ENCODE measurements at places on chromosomes 11 and 22. TPM values are rescaled to one million over a fixed set of nuclear protein-coding genes. Genes with fewer than 3 reads are reported as not detected.

TECTA gene
- total RNA-seq: 0.09 TPM

POLR2L gene
- total RNA-seq: 101 TPM

GRCh38 chr11:9858218-9858617 lies 194.3 kb downstream of the SWAP70 start:
- no peak for DNase-seq

- DNase-seq: no peak
These were observed 4.2 kb downstream of the TCIRG1 start for GRCh38 chr11:68043029-68043348.

DNA sequence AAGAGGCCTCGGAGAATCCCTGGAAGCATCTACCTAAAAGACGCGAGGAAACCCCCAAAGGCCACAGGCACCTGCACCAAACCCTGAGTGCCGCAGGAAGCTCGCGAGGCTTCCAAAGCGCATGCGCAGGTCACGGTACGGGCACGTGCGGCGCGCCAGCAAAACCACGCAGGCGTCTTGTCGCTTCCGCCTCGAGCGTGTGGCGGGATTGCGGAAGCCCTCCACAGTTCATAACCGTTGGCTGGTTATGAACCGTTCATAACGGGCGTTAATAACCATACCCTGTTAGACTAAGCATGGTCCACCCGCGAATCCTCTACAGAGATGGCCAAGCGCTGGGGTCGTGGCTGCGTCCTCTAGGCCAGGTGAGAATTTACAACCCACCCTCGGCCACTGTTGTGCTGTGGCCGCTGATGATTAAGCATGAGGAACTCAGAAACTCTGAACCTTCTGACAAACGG lies 46.4 kb downstream of the MORC2 start:
- peak; percentile 81 for DNase-seq

ZBTB16 gene
- total RNA-seq: 2.9 TPM

DNA sequence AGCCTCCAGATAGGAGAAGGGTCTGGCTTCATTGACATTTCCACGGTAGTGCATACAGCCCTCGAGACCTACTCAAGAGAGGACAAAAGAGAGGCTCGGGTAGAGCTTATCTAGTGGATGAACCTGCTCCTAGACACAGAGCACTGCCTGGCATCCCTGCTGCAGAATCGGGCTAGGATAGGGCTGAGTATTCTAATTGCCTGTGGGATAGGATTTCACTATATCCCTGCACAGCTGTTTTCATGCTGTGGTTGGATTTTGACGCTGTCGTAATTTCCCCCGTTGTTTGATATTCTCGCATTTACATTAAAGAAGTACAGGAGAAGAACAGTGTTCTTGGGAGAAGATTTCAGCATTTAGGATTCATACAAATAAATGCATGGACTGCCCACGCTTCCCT lies 107.8 kb downstream of the KIRREL3 start:
- DNase-seq: no peak

- DNase-seq: no peak
These were observed 45.5 kb upstream of the ME3 start for GRCh38 chr11:86717817-86718501.

DNA sequence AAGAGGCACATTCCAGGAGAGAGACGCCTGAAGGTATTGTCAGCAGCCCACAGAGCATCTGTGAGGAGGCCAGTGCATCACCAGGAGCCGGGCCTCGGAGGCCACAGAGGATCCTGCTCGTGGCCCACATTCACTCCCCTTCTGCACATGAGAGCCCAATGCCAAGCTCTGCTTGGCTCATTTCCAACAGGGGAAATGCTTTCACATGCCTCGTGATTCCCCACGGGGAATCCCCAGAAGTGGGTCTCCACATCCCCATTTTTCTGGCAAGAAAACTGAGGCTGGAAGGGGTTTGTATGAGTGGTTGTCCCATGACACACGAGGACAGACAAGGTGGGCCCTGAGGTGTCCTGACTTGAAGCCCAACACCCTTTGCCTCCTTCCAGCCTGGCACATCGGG lies 34.4 kb downstream of the TP53I11 start:
- no peak for DNase-seq

DNA sequence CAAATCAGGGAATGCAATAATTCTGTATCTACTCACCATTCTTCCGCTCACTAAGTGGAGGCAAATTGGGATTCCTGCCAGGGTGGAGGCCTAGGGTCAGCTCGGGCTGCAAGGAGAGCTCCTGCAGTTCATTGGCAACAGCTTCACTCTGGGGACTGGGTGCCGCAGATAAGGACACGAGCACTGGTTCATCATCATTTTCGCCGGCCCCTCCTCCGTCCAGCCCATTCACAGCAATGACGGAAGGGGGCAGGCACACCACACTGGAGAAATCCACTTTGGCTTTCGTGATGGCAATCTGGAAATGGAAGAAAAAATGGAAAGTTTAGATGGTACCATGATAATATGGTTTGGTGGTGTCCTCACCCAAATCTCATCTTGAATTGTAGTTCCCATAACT lies 84.4 kb downstream of the MRTFA start:
- no peak for DNase-seq

MYO7A gene
- 0.30 TPM for total RNA-seq

SPDYC gene
- not detected for total RNA-seq

- no peak for DNase-seq
These were observed 81.3 kb upstream of the LINC01488 start for GRCh38 chr11:69400140-69400539.

USH1C gene
- total RNA-seq: not detected

INPP5J gene
- 0.18 TPM for total RNA-seq

DNA sequence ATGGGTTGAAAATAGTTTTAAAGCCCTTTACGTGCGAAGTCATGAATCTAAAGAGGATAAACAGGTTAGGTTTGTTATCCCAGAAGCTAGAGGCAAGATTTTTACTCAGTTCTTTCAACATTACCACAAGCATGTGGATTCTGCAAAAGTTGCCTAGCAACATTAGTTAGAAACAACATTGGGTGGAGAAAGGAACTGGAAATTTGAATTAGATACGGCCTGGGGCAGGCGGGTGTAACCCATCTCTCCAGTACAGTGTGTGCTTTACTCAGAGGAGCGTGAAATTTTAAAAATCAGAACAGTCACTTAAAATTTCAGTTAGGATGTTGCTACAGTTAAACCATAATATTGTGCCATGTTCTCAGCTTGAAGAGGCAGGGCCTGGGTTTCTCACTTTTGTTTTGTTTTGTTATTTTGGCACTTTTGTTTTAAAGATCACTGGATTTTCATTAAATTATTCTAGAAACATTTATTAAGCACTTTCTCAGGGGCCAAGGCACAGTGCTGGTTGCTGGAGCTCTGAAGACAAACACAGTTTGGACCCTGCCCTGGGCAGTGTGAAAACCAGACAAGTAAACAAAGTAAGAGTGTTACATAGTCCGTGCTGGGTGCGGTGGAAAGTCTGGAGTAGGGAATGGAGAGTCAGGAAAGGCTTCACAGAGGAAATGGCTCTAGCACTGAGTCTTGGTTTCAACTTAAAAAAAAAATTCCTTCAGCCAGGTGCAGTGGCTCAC lies 4.4 kb upstream of the WEE1 start:
- no peak for DNase-seq

- DNase-seq: no peak
These were observed 20.4 kb downstream of the FBXO7 start for GRCh38 chr22:32494971-32495370.

GRCh38 chr11:19395050-19395449 lies 154.3 kb upstream of the E2F8 start:
- no peak for DNase-seq

SLC43A1 gene
- 27.6 TPM for total RNA-seq

MS4A7 gene
- total RNA-seq: not detected

SLC5A4 gene
- total RNA-seq: not detected

RIMBP3B gene
- not detected for total RNA-seq

- no peak for DNase-seq
These were observed 4.5 kb downstream of the GGT5 start for GRCh38 chr22:24240381-24240780.

- no peak for DNase-seq
These were observed 21.8 kb upstream of the GNB1L start for GRCh38 chr22:19876314-19876940.

DNA sequence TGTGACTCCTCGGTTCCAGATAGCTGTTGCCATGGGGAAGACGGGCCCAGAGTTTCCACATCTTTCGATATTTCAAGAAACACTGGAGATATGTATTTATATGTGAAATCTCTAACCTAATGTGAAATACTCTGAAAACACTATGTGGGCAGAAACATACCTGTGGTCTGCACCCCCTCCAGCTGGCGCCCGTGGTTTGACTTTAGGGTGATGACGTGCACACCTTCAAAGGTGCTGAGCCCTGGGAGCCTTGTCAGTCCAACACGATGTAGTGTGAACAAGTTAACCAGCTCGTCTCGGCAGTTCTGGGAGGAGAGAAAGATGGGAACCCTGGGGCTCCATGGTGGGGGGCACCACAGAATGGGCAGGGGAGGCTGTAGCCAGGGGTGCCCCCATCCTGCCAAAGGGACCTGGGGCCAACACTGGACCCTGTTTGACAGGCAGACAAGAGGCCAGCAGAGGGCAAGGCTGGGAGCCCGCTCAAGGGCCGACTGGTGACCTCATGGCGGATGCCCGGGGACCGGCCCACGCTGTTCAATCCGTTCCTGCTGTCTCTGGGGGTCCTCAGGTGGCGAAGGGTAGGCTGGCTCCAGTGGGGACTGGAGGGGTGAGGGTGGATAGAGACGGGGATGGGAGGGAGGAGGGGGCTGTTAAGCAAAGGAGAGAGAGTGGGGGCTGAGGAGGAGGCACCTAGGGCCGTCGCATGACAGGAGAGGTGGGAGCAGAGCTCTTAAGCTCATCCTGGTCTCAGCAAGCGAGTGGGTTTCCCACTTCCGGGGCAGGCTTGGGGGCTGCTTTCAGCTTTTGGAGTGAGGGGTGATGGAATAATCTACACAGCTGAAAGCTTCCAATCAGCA lies 43.8 kb downstream of the TRIOBP start:
- no peak for DNase-seq

GRCh38 chr11:45477588-45477987 lies 187.8 kb downstream of the CHST1 start:
- no peak for DNase-seq

DNA sequence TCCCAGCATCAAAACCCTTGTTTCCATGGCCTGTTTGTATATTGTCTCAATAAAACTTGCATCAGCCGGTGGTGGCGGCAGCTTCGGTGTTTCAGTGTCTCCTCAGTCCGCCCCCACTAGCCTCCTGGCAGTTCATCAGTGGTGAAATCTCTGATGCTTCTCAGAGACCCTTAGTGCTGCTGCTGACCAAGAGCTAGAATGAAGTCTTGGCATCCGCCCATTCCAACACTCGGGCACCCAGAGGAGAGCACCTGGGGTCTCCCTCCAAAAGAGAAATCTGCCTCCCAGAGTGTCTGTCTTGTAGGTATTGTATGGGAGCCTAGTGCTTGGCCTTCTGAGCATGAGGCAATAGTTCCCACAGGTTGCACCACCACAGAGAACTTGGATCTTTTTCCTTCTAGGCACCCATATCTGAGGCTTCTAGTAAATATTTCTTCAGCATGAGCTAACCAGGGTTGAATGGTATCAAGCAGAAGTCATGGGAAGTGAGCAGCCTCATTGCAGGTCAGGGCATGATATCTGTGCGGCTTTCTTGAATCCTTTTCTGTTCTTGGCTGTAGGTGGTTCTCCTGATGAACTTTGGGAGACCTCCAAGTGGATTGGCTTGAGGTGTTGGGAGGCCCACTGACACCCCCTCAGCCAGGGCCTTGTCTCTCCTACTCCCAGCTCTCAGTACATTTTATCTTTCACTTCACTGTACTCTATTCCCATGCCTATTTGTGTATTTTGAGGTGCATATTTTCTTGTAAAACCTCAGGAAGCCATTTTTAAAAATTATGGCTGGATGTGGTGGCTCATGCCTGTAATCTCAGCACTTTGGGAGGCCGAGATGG lies 13.2 kb upstream of the AIFM3 start:
- DNase-seq: no peak

DNA sequence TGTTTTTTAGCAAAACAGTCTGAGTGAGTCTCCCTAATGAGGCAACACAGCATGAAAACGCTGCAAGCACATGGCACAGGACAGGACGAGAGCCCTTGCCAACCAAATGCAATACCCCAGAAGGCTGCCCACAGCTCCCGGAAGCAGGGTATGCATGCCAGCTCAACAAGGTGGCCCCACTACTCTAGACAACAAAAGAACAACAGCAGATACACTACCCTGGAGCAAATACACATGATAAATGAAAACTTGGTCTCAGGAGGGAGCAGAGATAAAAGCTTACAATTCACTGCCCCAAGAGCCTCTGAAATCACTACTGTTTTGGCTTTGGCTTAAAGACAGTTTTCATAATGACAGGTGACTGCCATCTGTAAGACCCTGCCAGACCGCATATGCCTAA lies 785.4 kb upstream of the API5 start:
- no peak for DNase-seq

DNA sequence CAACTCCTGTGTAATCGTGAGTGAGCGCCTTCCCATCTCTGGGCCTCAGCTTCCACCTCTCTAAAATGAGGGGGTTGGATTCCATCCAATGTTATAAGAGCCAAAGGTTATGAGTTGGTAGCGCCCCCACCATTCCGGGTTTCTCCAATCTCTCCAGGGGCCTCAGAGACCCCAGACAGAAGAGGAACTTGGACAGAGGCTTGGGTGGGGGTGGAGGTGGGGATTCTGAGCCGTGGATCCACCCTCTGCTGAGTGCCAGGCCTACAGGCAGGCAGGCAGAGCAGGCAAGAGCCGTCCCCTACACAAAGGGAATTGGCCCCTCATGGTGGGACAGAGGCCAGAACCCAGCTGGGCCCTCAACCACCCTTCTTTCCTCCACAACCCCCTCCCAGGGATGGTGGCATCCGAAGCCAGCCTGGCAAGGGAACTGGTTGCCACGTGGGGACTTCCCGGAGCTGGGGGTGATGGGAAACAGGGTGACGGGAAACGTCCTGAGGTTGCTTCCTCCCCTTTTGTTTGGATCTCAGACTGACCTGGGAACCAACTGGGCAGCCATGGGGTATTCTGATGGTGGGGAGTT lies 31.8 kb downstream of the TXN2 start:
- DNase-seq: no peak

All from activated T-helper 2 cell treated with anti-CD3 and anti-CD28 coated beads, Interferon-gamma antibody, Interleukin-2, Interleukin-4, amounts not matched to agents 10 μg/mL and 5 μg/mL and 100 μg/mL, durations not matched to agents 14 hours and 24 hours and 36 hours (primary cell).